Thoracic aorta (tissue), 2 donors: ENCODE measurements at places on chromosomes 16 and 17. TPM values are rescaled to one million over a fixed set of nuclear protein-coding genes. Genes with fewer than 3 reads are reported as not detected.

FOXN1 gene
- not detected for total RNA-seq

HYDIN gene
- total RNA-seq: 5.4 TPM

CD300LB gene
- total RNA-seq: 0.85 TPM

NGFR gene
- total RNA-seq: 22.5 TPM

FGF11 gene
- total RNA-seq: not detected

KCNH6 gene
- total RNA-seq: not detected

PRAC2 gene
- total RNA-seq: not detected

ELMO3 gene
- 1.4 TPM for total RNA-seq

KIF2B gene
- total RNA-seq: not detected

DNA sequence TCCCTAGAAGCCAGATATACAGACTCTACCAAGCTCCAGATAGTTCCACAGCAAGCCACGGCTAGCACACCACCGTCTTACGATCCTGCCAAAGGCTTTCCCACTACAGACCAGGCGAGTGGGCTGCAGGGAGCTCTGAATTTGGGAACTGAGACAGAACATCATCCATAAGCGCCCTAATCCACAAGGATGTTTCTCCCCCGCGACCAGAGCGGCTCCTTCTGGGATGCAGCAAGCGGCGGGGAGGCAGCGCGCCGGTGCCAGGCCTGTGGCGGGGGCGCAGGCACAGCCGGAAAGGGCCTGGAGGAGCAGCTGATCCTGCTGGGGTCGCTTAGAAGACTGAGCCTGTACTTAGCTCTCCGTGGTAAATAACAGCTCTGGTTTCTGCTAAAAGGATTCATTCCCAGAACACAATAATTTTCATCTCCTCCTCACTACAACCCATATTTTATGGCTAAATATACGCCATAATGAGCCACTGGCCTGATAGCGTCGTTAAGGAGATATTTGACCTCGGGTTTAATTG lies 16.2 kb upstream of the FOXF1 start:
- peaks cover 10% of the 10 kb centered on the region for H3K4me1 ChIP-seq
- no peaks in the 10 kb centered on the region for H3K36me3 ChIP-seq
- H3K27ac ChIP-seq: no peak overlapping the region
- H3K4me3 ChIP-seq: no peak overlapping the region

- no peaks in the 10 kb centered on the region for H3K4me1 ChIP-seq
- no peaks in the 10 kb centered on the region for H3K27me3 ChIP-seq
- H3K36me3 ChIP-seq: no peaks in the 10 kb centered on the region
- no peak for DNase-seq
These were observed 35.2 kb upstream of the KIFC3 start for GRCh38 chr16:57837305-57838125.

GRCh38 chr16:64696866-64697265 lies 425.0 kb downstream of the CDH11 start:
- H3K4me3 ChIP-seq: no peak overlapping the region
- no peaks in the 10 kb centered on the region for H3K27me3 ChIP-seq
- no peaks in the 10 kb centered on the region for H3K36me3 ChIP-seq
- H3K4me1 ChIP-seq: no peaks in the 10 kb centered on the region
- DNase-seq: no peak

GRCh38 chr16:85610446-85611193 lies 2.5 kb upstream of the GSE1 start:
- H3K36me3 ChIP-seq: no peaks in the 10 kb centered on the region
- DNase-seq: peak; percentile 51
- H3K27me3 ChIP-seq: no peaks in the 10 kb centered on the region
- H3K27ac ChIP-seq: peak overlapping the region; percentile 88

DNA sequence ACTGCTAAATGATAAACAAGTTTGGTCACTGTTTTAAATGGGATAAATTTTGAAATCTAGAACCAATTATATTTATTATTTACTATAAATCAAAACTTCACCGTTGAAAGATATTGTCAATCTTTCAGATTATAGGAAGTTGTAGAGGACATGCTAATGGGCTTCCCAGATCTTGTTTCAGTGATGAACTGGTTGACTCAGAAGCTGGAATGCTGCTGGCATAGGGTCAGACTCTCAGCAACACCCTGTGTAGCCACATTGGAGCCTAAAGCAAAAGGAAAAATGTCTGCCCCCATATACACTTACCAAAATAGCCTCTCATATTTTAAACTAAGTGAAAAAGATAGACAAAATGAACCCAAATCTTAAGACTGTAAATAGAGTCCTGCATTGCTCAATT lies 916.9 kb upstream of the SOX9 start:
- no peak for DNase-seq
- H3K27ac ChIP-seq: no peak overlapping the region
- no peak overlapping the region for H3K4me3 ChIP-seq
- no peaks in the 10 kb centered on the region for H3K27me3 ChIP-seq

DNA sequence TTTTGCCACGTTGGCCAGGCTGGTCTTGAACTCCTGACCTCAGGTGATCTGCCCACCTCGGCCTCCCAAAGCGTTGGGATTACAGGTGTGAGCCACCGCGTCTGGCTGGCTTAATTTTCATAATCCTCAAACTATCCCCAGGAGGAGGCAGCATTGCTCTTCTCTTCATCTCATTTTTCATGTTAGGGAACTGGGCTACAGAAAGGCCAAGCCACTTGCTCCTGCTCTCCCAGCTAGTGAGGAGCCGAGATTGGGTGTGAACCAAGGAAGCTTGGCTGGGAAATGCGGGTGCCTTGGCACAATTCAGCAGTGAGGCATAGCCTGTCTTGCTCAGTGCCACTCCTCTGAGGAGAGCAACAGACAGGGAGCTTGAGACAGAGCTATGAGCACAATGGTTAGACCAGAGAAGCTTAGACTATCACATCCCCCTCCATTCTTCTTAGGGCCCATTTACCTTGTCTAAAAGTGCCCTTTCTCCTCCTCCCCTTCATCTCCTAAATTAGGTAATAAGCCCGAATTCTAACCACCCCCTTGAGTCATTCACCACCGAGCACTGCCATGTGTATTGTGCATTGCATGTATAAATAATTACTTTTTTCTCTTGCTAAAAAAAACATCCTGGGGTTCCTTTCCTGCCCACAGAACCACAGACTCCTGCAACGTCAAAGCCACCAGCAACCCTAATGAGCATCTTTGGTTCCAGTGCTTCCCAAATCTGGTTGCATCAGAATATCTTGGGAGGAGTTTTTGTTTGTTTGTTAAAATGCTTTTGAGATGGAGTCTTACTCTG lies 20.0 kb upstream of the KIF19 start:
- H3K27ac ChIP-seq: no peak overlapping the region
- H3K4me1 ChIP-seq: no peaks in the 10 kb centered on the region
- DNase-seq: no peak
- no peak overlapping the region for H3K4me3 ChIP-seq
- H3K27me3 ChIP-seq: no peaks in the 10 kb centered on the region

GRCh38 chr16:4244254-4245076 lies 2.6 kb upstream of the SRL start:
- H3K36me3 ChIP-seq: no peaks in the 10 kb centered on the region
- no peak for DNase-seq
- H3K4me1 ChIP-seq: no peaks in the 10 kb centered on the region
- no peak overlapping the region for H3K27ac ChIP-seq
- H3K4me3 ChIP-seq: no peak overlapping the region

GRCh38 chr16:4618645-4619418 lies 4.1 kb upstream of the UBALD1 start:
- H3K27me3 ChIP-seq: no peaks in the 10 kb centered on the region
- H3K27ac ChIP-seq: peak overlapping the region; percentile 99
- no peak overlapping the region for H3K4me3 ChIP-seq
- no peak for DNase-seq
- H3K4me1 ChIP-seq: peaks cover 31% of the 10 kb centered on the region

DNA sequence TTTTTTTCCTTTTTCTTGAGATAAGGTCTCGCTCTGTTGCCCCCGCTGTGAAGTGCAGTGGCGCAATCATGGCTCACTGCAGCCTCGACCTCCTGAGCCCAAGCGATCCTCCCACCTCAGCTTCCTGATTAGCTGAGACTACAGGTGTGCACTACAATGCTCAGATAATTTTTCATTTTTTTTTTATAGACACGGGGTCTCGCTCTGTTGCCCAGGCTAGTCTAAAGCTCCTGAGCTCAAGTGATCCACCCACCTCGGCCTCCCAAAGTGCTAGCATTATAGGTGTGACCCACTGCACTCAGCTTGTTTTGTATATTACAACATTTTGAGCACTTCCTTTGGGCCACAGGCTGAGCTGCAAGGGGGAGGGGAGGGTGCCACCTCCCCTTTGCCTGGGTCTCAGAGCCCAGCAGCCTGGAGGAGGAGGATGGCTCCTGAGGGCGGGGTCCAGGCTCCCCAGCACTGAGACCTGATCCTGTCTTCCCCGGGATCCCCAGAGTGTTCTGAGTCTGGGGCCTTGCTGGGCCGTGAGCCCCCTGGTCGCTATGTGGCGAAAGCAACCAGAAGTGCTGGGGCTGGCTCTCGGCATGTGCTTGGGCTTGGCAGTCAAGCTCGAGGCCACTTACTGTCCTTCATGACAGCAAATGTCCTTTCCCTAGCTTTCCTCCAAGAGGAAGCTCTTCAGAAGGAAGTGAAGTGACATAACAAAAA lies 8.1 kb downstream of the DEF8 start:
- H3K27me3 ChIP-seq: no peaks in the 10 kb centered on the region
- H3K27ac ChIP-seq: no peak overlapping the region
- no peak for DNase-seq
- peaks cover 22% of the 10 kb centered on the region for H3K36me3 ChIP-seq
- H3K4me1 ChIP-seq: no peaks in the 10 kb centered on the region
- no peak overlapping the region for H3K4me3 ChIP-seq

GRCh38 chr17:53234138-53234537 lies 588.6 kb upstream of the KIF2B start:
- no peak overlapping the region for H3K27ac ChIP-seq
- DNase-seq: no peak
- H3K36me3 ChIP-seq: no peaks in the 10 kb centered on the region
- no peak overlapping the region for H3K4me3 ChIP-seq
- H3K4me1 ChIP-seq: no peaks in the 10 kb centered on the region

DNA sequence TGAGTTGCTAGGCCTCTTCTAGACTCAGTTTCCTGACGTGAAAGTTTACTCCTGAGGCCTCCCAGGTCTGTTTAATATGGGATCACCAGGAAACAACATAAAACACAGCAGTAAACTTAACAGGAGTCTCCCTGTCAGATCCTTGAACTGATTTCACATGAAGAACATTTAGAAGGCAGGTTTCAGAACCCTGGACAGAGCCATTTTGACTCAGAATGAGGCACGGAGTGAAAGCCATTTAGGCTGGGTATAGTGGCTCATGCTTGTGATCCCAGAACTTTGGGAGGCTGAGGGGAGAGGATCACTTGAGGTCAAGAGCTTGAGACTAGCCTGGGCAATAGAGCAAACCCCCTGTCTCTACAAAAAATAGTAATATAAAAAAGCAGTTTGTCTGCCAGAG lies 289.1 kb downstream of the CA10 start:
- H3K27me3 ChIP-seq: no peaks in the 10 kb centered on the region
- DNase-seq: no peak
- H3K27ac ChIP-seq: no peak overlapping the region
- no peaks in the 10 kb centered on the region for H3K4me1 ChIP-seq
- H3K4me3 ChIP-seq: no peak overlapping the region

DNA sequence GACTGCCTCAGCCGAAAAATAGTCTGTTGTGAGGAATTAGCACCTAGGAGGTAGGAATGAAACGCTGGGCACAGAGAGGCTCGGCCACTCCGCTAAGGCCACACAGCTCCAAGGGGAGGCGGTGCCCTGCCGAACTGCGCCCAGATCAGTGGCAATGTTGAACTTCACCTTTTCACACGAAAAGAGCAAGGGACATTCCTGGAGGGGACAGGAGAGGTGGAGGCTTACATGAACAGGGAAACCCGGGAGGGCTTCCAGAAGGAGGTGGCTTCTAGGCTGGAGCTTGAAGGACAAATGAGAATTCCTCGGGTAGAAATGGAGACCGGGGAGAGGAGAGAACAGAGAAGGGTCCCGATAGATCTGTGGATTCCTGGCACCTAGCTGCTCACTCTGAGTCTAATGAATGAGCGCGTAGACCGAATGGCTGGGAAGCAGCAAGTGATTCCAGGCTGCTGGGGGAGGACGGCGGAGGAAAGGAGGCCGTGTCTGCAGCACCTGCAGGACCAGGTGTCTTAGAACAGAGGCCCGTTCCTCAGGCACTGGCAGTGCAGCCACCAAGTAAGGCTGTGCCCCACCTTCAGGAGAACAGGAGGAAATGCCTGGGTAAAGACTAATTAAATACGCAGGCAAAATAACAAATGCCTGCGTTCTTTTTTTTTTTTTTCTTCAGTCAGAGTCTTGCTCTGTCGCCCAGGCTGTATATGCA lies 722 bp upstream of the SLC38A10 start:
- H3K27ac ChIP-seq: peak overlapping the region; percentile 81
- H3K27me3 ChIP-seq: no peaks in the 10 kb centered on the region
- peak overlapping the region; percentile 95 for H3K4me3 ChIP-seq
- H3K36me3 ChIP-seq: no peaks in the 10 kb centered on the region

GRCh38 chr17:77423589-77424451 lies 283.1 kb downstream of the SEC14L1 start:
- H3K36me3 ChIP-seq: no peaks in the 10 kb centered on the region
- peak overlapping the region; percentile 19 for H3K4me3 ChIP-seq
- peak overlapping the region; percentile 93 for H3K27ac ChIP-seq
- peak; percentile 86 for DNase-seq
- H3K4me1 ChIP-seq: peaks cover 62% of the 10 kb centered on the region

DNA sequence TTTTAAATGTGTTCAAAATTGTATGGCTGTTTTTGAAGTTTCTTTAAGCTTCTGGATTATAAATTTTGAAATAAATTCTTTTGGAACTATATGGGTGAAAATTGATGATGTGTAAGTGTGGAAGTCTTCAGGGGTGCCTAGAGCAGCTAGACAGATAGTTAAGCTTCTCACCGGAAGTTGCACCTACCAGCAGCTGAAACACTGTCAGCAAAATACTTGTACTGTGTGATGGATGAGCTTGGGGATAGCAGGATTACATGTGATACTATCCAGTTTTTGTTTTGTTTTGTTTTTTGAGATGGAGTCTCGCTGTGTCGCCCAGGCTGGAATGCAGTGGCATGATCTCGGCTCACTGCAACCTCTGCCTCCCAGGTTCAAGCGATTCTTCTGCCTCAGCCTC lies 19.7 kb downstream of the RBL2 start:
- H3K36me3 ChIP-seq: peaks cover 38% of the 10 kb centered on the region
- no peak overlapping the region for H3K4me3 ChIP-seq
- DNase-seq: no peak
- H3K27ac ChIP-seq: no peak overlapping the region

GRCh38 chr17:79803997-79804855 lies 7.3 kb upstream of the CBX8 start:
- H3K27me3 ChIP-seq: peaks cover 82% of the 10 kb centered on the region
- H3K4me1 ChIP-seq: peaks cover 23% of the 10 kb centered on the region
- H3K4me3 ChIP-seq: no peak overlapping the region
- H3K36me3 ChIP-seq: no peaks in the 10 kb centered on the region
- no peak for DNase-seq
- peak overlapping the region; percentile 33 for H3K27ac ChIP-seq

GRCh38 chr16:619476-620100 lies 11.2 kb upstream of the WFIKKN1 start:
- no peak overlapping the region for H3K4me3 ChIP-seq
- no peak overlapping the region for H3K27ac ChIP-seq
- H3K4me1 ChIP-seq: no peaks in the 10 kb centered on the region
- no peaks in the 10 kb centered on the region for H3K27me3 ChIP-seq
